Left renal cortex interstitium (tissue), 4 donors: ENCODE measurements at places on chromosomes 6 and 20. TPM values are rescaled to one million over a fixed set of nuclear protein-coding genes. Genes with fewer than 3 reads are reported as not detected.

ID4 gene
- polyA plus RNA-seq: 121 TPM

GRCh38 chr6:45462190-45463134 is 84.7 kb upstream of the SUPT3H start:
- DNase-seq: no peak

PRICKLE4 gene
- polyA plus RNA-seq: 1.9 TPM

DNA sequence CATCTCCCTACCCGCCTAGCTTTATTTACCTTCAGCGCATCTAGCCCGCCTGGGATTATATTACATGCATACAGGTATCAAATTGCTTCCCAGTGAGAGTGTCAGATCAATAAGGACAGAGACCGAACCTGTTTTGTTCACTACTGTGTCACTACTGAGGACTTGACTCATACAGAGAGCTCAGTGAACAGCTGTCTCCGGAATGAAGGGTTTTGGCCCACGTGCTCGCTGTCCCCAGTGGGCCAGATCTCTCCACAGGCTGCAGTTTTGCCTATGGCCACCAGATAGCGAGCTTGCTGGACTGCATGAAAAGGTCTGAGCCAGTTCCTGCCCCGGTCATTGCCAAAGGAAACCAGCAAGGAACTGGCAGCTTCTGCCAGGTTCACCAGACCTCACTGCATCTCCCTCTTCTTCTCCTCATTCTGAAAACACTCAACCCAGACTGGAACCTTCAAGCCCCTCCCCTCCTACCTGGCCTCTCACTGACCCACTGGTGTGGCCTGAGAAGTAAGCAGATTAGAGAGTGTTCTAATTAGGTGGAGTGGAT is 150.8 kb downstream of the ZMYND8 start:
- DNase-seq: no peak

DNA sequence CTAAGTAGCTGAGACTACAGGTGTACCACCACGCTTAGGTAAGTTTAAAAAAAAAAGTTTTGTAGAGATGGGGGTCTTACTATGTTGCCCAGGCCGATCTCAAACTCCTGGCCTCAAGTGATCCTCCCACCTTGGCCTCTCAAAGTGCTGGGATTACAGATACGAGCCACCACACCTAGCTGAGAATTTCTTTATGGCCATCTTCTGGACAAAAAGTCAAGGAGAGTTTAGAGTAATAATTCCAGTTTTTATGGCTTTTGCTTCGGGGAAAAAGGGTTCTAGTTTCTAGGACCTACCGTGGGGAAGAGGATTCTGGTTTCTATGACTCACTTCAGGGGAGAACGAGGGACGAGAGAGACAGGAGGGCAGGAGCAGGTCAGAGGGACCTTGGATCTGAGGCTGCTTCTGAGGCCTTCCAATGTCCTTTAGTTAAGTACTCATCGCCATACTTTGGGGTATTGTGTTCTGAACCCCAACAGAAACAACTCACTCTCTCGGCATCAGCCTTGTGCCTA is 69.3 kb upstream of the IER3 start:
- no peak for DNase-seq

- no peak for DNase-seq
These were observed 786.8 kb downstream of the EYS start for GRCh38 chr6:64920257-64920656.

- DNase-seq: no peak
These were observed 32.6 kb upstream of the RNF182 start for GRCh38 chr6:13892017-13892645.

DNA sequence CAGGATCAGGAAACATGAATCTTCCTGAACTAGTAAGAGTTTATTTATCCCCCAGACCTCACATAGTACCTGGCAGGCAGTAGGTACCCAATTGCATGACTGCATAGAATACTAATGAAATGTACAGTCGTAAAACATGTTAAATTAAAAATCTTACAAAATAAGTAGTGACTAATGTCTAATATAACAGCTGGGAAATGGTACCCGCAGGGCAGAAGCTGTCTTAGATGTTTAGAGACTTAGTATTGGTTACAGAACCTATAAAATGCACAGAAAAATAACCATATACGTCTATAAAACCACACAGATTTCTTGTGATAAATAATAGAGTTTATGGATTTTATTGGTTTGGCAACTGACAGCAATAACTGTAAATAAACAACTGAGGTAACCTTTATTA is 139.1 kb upstream of the GMDS start:
- no peak for DNase-seq

HCK gene
- polyA plus RNA-seq: 1.9 TPM

GRCh38 chr6:36025932-36026327 is 1.5 kb upstream of the SLC26A8 start:
- DNase-seq: no peak

DNA sequence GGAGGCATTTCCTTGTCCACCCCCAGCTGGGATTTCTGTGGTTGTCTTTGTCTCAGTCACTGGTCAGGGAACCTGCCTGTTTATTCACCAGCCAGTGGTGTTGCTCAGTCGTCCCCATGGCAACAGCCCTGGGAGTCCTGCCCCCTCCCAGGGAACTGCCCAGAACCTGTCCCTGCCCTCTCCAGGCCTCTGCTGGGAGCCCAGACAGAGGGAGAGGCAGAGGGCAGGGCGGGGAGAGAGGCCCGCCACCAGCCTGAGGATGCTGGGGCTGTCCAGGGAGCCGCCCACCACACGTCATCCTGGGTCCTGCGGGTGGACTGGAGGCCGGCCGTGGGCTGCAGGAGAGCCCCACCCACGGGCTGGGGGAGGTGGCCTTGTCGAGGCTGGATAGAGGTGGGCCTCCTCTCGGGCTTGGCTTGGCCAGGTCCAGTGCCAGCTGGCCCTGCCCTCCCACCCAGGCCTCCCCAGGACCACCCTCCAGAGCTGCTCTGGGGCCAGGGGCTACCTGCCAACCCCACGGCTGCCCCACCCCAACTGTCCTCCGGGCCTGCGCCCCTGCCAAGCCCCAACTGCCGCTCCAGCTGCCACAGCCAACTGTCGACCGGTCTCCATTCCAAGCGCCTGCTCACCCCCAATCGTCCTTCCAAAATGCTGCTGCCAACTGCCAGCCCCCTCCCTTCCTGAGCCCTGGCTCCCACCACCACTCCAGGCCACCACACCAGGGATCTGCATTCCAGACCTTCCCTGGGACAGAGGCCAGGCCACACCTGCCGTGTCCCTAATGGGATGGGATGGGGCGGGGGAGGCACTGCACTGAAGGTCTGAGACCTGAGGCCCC is 4.2 kb upstream of the ZBTB46 start:
- no peak for DNase-seq

ZNF334 gene
- 25.3 TPM for polyA plus RNA-seq

GNRH2 gene
- polyA plus RNA-seq: 0.58 TPM

DAAM2 gene
- 29.0 TPM for polyA plus RNA-seq

DNA sequence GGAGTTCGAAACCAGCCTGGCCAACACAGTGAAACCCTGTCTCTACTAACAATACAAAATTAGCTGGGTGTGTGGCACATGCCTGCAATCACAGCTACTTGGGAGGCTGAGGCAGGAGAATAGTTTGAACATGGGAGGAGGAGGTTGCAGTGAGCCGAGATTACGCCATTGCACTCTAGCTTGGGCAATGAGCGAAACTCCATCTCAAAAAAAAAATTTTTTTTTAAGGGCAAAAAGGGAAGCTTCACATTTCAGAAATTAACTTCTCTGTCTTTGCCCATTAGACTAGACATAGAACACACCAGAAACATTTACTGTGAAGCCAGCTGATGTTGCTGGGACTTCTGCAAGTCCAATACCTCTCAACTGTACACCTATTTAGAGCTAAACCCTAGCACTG is 90.8 kb upstream of the HDAC2 start:
- DNase-seq: no peak

GRCh38 chr6:81843302-81843701 is 90.8 kb upstream of the TENT5A start:
- DNase-seq: no peak

GRCh38 chr20:49045440-49046086 is 549 bp upstream of the CSE1L start:
- DNase-seq: peak; percentile 13

RPS6KA2 gene
- polyA plus RNA-seq: 29.7 TPM

GRCh38 chr6:42047213-42047590 is 3.1 kb upstream of the TAF8 start:
- no peak for DNase-seq

PROKR2 gene
- not detected for polyA plus RNA-seq

DNA sequence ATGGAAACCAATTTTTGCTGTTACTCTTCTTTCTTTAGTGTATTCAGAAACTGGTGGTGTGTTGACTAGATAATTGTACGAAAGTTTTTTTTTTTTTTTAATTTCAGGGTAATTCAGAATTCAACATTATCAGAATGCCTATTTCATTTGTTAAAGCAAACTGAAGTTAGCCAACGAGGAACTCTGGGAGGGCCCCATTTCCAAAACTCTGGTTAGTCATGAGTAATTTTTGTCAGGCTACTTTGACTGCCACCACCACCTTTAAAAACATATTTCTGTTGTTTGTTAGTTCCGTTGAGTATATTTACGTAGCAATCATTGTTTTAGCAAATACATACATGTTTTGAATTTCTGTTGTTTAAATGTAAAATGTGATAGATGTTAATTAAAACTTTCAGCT is 763 bp downstream of the ZKSCAN8 start:
- no peak for DNase-seq

GRCh38 chr20:11375966-11376365 is 541.7 kb upstream of the BTBD3 start:
- DNase-seq: no peak

ESR1 gene
- polyA plus RNA-seq: 2.7 TPM

DNA sequence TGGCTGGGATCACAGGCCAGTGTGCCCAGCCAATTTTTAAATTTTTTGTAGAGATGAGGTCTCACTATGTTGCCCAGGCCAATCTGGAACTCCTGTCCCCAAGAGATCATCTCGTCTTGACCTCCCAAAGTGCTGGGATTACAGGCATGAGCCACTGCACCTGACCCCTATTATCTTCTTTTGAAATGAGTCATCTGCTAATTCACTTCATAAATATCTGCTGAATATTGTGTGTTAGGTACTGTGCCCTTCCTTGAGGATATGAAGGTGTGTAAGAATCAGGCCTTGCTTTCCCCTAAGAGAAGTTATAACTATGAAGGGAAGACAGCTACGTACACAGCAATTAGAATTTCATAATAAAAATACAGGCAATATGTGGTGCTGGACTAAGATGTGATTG is 8.2 kb downstream of the ATRN start:
- no peak for DNase-seq

IFNGR1 gene
- 56.3 TPM for polyA plus RNA-seq

- no peak for DNase-seq
These were observed 4.5 kb upstream of the NKAIN4 start for GRCh38 chr20:63258781-63259180.

DNA sequence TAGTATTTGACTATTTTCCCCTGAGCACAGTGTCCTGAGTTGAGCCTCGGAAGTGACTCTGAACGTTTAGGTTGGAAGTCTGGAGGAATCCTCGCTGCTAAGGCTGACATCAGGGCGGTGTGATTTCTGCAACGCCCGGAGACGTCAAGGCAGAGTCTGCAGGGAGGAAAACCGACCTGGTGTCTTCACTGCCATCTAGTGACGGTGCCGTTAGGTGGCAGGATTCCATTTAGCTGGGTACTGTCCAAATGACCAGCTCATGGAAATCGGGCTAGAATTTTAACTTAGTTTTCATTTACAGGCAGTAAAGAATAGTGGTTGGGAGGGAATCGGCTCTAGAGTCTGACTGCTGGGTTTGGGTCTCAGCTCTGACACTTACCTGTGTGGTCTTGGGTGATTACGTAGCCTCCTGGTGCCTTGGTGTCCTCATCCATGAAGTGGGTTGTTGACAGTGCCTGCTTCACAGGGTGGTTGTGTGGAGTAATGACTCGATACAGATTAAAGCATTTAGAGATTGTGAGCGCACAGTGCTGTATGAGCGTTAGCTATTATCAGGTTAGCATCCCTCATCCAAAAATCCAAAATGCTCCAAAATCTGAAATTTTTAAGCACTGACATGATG is 35.0 kb downstream of the FOXF2 start:
- no peak for DNase-seq

GRCh38 chr6:87444362-87444761 is 28.4 kb upstream of the SLC35A1 start:
- DNase-seq: no peak

GRCh38 chr20:22795871-22796270 is 211.5 kb upstream of the FOXA2 start:
- DNase-seq: no peak

TTLL9 gene
- polyA plus RNA-seq: 5.9 TPM

- no peak for DNase-seq
These were observed 56.5 kb upstream of the TENT5A start for GRCh38 chr6:81808851-81809570.

DNA sequence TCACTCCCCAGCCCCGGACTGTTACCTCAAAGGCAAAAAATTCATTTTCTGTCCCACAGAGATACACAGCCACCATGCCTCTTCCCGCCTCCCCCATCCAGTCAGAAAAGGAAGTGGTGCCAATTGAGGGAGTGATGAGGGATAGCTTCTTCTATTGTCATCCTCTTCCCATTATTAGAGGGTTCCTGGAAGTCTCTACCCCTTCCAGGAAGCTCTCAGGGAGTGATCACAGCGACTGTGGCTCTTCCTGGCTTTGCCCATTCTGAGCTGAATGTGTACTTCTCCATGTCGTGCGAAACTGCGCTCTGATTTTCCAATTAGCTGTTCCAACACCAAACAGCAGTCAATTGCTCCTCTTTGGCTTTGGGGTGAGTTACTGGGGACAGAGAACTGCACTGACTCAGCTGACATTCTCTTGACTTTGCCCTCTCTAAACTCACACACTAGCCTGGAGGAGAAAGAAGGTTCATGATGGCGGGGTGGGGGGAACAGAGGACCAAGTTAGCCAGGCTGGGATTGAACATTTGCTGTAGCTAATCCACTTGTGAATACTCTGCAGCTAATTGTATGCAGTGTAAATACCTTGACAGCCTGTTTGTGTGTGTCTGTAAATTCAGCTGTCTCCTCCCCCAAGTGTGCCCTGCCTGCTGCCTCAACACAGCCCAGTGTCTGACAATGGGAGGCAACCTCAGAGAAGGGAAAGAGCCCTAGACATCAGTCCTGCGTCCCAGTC is 2.4 kb upstream of the MDGA1 start:
- DNase-seq: no peak

MCM8 gene
- 20.3 TPM for polyA plus RNA-seq

SIRPB1 gene
- 1.5 TPM for polyA plus RNA-seq

SGK2 gene
- 76.5 TPM for polyA plus RNA-seq

SAMD3 gene
- 1.4 TPM for polyA plus RNA-seq

GRCh38 chr6:148501178-148501590 is 158.5 kb downstream of the SASH1 start:
- DNase-seq: no peak
